ENCODE measurements at places on chromosomes 1 and 21.

DNA sequence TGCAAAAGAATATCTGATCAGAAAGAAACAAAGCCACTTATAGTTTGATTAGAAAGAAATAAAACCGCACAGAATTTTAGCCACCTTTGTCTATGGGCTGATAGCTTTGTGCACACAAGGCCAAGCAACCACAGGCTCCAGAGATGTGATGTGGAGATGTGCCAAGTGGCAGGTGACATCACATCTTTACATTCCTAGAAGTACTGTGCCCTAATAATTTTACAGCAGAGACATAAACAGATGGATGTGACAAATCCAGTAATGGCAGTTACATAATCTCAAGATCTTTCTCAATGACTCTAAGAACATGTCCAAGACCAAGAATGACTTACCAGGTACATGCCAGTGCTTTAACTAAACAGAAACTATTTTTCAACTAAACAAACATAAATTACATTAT lies 159.5 kb downstream of the LTN1 start:
- DNase-seq = no peak

- no peak for DNase-seq
Measured at GRCh38 chr1:55071477-55071876, 32.1 kb downstream of the PCSK9 start.

- DNase-seq = no peak
Measured at GRCh38 chr1:99385852-99386251, 121.6 kb downstream of the PLPPR4 start.

GRCh38 chr21:33543505-33544129 lies 779 bp downstream of the SON start:
- DNase-seq = peak; percentile 71

- DNase-seq = peak; percentile 45
Measured at GRCh38 chr1:167683641-167684502, 37.9 kb upstream of the MPZL1 start.

DNA sequence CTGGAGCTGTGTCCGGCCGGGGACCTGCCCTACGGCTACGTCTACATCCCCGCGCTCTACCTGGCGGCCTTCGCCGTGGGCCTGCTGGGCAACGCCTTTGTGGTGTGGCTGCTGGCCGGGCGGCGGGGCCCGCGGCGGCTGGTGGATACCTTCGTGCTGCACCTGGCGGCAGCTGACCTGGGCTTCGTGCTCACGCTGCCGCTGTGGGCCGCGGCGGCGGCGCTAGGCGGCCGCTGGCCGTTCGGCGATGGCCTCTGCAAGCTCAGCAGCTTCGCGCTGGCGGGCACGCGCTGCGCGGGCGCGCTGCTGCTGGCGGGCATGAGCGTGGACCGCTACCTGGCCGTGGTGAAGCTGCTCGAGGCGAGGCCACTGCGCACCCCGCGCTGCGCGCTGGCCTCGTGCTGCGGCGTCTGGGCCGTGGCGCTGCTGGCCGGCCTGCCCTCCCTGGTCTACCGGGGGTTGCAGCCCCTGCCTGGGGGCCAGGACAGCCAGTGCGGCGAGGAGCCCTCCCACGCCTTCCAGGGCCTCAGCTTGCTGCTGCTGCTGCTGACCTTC lies 412 bp downstream of the GPR25 start:
- DNase-seq = no peak

DNA sequence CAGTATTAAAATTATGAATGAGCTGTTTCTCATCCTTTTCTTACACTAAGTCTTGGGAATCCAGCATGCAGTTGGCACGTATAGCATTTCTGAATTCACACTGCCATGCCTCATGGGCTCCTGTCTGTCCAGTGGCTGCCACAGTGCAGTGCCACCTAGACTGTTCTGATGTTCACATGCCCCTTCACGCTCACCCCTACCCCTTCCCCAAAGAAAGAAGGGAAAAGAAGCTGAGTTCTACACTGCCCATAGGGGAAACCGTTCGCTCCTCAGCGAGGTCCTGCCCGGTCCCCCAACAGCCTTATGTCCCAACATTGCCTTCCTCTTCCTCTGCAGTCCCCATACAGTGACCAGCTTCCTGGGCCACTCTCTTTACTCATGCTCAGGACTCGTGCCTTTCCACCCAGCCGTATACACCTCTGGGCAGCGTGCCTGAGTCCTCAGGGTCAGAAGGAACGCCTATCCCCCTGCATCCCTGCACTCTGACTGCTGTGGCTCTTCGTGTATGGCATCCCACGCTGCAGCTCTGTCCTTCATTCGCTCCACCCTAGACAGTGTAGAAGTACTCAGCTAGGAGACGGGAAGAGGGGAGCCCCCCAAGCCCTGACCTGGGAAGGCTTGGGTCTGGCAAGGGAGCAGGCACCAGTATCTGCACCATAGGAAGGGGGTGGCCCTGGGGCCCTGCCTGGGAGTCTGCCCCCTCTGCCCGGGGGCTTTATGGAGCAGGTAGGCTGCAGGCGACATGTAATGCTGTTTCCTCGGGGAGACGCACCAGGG lies 24.1 kb upstream of the ARF1 start:
- DNase-seq = no peak
